ENCODE measurements at places on chromosomes 1 and 21. TPM values are rescaled to one million over a fixed set of nuclear protein-coding genes. Genes with fewer than 3 reads are reported as not detected.

The TMPRSS15 gene
- not detected for total RNA-seq

The C1orf146 gene
- not detected for total RNA-seq

The HTR6 gene
- total RNA-seq: not detected

The ICOSLG gene
- 0.43 TPM for total RNA-seq

The CR1L gene
- total RNA-seq: not detected

The SLC35F3 gene
- not detected for total RNA-seq

The CHODL gene
- 0.09 TPM for total RNA-seq

Measured in dermis lymphatic vessel endothelial cell (primary cell).